NCI-H1436 treated with DMSO at 0.1 percent for 48 hours (cell line): ENCODE measurements at places on chromosomes 7 and 10.

DNA sequence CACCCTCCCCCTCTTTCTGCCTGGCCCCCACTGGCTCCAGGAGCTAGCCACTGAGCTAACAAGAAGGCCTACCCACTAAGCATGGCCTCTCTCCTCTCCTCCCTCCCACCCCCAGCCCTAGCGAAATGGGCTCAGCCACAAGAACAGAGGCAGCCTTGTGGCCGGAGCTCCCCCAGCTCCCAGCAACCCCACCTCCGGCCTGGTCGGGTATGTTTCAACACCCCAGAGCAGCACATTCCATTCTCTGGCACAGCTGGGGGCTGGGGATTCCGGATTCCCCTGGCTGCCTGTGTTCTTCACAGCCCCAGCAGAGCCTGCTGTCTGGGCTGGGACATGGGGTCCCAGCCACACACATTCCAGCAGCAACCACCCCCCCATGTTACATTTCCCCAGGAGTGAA is 9.0 kb downstream of the SFRP5 start:
- DNase-seq, result no peak

DNA sequence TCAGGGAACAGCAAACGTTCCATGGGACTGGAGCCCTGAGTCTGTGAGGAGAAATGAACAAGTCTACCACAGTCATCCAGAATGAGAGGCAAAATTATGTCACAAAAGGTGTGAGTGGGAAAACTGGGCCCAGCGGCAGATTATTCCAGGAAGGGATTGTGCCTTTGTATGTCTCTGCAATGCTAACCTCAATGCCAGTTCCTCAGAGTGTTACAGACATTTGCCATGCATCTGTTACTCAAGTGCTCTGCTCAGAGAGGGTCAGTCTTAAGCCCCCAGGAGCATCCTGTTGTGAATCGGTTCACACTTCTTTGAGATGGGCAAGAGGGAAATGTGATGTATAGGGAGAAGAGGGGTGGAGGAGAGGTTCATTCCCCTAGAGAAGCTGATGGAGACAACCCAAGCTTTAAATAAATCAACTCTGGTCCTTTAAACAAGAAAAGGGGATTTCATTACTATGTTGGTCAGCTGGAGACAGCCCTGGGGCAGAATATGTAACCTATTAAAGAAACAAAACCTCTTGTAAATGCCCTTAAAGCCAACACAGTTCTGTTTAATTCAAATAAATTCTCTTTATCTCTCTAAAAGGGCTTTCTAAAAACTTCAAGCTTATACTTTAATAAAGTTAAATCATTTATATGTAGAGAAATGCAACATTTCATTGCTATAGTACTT is 85.9 kb upstream of the GRB10 start:
- DNase-seq, result no peak

DNA sequence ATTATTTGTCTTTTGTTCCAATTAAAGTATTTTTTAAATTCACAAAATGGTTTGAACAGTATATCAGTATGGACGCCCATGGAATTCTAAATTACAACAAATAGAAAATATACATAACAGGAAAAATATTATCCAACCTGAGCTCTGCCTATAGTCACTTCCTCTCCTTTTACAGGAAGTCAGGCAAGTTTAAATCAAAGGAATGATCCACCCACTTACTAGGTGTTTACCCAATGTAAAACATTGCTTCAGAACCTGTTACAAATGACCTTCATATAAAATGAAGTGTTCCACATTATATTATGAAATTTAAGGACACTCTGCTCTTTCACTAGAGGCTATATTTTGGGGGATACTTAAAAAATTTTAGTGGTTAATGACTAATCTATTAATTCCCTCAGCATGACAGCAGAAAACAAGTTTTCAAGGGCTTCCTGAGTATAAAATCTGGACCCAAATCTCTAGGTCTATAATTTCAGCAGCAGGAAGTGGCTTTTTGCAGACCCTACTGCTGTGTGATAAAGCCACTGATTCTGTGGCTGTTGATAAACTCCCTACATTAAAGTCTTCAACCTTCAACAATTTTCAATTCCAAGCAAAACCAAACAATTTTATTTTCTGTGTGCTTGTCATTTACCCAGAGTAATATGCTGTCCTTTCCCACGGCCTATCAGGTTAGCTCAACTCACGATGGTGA is 722.6 kb downstream of the GATA3 start:
- DNase-seq, result no peak

DNA sequence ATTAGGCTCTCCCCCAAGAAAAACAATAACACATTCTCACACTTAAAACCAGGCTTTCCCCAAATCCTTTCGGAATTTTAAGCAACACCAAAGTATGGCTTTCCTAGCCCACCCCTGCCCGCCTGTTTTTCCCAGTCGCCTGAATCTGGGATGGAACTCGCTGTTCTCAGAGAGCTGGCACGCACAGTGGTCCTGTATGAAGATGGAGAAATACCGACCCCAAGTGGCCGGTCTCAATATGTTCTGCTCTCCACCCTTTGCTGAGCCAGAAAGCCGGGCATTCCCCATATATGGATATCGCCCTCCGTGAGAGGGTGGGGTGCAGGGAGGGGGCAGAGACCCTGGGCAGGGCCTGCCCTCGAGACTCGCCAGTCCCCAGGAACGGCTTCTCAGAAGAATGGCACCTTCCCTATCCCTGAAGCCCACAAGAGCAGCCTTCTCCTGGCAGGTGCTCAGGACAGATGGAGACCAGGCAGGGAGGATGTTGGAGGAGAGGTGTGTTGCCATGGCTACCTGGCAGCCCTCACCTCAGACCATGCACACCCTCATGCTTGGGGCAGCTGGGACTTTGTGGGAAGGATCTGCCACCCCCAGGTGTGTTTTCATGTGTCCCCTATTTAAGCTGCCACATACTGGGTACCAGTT is 3.4 kb downstream of the TACR2 start:
- DNase-seq, result no peak

DNA sequence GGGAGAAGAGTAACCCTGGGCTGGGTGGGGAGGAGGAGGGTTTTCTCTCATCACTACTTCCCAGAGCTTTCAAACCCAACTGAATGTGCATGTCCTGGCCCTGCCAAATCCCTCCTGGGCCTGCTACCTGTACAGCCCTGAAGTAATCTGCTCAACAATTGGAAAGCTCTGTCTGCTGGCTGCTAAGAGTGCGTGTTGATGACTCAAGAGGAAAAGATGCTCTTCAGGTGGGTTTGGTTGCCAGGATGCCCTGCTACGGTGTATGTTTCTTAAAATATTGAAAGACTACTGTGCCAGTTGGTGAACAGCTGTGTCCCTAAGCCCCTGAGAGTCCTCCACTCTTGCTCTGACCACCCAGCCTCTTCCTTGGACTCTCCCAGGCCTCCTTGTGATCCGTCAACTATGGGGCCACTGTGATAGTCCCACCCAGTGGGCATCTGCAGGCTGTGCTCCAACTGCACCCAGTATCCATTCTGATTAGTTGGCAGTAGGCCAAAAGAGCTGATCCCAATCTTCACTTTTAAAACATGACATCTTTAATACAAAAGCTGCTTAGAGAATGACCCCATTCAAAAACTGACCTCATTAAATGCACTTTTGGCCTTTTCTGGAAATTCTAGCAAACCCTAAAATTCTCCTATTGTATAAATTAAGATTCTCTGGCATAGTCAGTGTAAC is 85.6 kb downstream of the AOAH start:
- no peak for DNase-seq

DNA sequence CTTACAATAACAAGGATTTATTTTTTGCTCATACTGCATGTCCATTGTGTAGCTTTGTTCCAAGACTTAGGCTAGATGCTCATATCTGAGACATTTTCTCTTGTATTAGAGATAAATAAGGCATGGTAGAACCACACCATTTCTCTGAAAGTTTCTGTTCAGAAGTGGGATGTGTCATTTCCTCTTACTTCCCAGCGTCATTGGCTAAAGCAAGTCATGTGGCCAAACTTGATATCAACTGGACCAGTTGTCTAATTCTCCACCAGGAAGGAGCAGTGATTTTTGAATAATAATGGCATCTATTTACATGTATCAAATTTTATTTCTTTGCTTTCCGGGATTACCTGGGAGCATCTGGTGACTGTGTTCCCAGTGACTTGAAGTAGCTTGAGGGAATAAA is 38.3 kb downstream of the AHCYL2 start:
- DNase-seq, result no peak

- DNase-seq, result no peak
Measured at GRCh38 chr10:43231523-43232078, 35.3 kb downstream of the RASGEF1A start.

GRCh38 chr7:156935250-156935649 is 14.3 kb upstream of the NOM1 start:
- no peak for DNase-seq

DNA sequence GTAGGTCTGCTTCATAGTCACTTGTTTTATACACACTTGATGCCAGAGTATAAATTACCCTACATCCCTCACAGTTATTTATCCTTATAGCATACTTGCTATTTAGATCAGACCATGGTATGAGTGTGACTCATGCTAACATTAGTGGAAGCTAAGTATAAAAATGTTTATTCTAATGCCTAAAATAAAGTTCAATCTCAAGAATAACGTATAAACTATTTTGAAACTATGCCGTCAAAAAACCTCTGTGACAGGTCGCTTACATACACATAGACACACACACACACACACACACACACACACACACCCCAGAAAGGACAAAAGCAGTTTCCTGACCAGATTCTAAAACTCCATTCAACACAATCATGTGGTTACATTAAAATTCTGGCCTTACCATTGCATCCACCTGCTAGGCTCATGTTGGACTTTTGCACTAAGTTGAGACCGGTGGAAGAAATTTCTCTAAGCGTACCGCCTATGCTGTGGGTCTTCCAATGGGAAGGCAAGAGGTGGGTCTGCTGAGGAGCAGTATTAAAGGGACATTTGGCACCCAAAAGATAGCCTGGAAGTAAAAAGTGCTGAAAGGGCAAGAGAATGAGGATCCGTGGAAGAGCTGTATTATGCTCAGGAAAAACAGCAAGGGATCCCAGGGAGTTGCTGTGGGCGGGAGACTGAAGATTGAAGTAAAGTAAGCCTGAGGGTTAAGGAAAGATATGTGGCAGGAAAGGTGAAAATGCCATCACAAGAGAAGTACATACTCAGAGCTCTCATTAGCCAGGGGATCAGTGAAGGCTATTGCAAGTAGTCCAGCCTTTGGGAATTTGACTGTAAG is 5.0 kb downstream of the FOXP2 start:
- no peak for DNase-seq

GRCh38 chr7:123944395-123944794 is 19.4 kb downstream of the SPAM1 start:
- no peak for DNase-seq

- no peak for DNase-seq
Measured at GRCh38 chr10:129968853-129969183, 4.7 kb upstream of the EBF3 start.

GRCh38 chr7:115822380-115822779 is 208.2 kb downstream of the TFEC start:
- DNase-seq, result no peak

DNA sequence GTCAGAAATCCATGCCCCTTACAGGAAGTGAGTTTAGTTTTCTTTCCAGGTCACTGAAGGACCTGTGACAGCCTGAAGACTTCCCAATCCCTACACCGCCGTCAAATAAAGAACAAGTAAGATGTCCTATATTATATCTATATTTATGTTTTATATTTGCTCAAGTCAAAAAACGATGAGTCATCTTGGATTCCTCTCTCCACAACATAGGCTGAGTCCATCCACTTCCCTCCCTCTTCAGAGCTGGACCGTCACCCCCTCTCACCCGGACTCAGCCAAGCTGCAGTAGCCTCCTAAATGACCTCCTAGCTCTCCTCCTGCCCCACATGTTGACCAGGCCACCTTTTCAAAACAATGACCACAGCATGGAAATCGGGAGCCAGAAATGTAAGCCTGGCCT is 53.5 kb downstream of the GLI3 start:
- DNase-seq, result no peak

DNA sequence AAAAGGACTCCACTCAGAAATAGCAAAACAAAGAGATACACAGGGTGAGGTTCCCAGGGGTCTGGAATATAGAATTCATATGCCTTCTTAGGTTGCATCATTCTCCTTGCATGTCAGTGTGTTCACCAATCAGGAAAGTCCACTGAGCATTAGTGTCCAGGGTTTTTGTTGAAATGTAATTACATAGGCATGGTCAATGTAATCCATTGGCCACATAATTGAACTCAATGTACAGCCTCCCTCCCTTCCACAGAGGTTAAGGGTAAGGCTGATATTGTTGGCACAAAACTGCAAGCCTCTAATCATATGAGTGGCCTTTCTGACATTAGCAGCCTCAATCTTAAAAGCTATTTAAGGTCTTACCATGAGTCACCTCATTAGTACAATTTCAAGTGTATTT is 736.1 kb upstream of the VSTM2A start:
- DNase-seq, result no peak

GRCh38 chr10:9339716-9340115 is 1285.2 kb downstream of the GATA3 start:
- no peak for DNase-seq

DNA sequence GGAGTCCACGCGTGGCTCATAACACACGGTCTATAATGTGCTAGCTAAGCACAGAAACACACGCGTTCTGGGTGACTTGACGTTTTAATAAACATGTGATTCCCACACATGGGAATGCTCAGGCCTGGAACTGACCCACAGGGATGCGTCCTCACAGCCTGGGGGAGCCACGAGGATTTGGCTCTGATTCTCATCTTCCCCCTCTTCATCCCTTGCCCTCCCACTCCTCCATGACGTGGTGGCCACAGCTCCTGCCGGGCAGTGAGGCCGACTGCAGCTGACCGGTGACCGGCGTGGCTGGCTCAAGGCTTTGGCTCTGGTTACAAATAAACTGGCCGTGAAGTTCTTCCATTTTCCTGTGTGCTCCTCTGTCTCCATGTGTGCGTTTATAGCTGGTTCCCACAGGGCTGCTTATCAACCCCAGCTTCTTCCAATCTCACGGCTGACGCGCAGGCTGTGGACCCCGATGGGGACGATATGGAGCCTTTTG is 40.9 kb upstream of the KLF6 start:
- no peak for DNase-seq

DNA sequence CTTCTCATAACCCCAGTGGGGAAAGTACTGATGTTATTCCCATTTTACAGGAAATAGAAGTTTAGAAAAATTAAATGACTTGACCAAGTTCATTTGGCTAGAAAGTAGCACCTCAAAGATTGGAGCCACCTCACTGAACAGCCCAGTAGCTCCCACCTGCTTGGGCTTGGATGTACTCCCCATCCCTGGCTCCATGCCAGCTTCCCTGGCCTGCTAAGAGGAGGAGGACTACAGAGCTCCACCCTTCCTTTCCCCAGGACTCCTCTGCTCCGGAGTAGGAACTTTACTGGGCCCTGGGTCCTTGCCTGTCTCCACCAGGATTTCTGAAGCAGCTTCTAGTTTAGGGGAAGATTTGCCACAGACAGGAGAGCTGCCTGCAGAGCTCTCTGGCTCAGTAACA is 3.1 kb downstream of the HPS6 start:
- DNase-seq, result no peak

GRCh38 chr10:32155075-32155516 is 98.9 kb upstream of the KIF5B start:
- DNase-seq, result no peak
